ENCODE measurements at places on chromosomes 11 and 22. TPM values are rescaled to one million over a fixed set of nuclear protein-coding genes. Genes with fewer than 3 reads are reported as not detected.

BBOX1 gene
- not detected for total RNA-seq

GRM5 gene
- not detected for total RNA-seq

- no peak overlapping the region for H3K4me3 ChIP-seq
- H3K4me1 ChIP-seq, result no peaks in the 10 kb centered on the region
- no peak for DNase-seq
- H3K27me3 ChIP-seq, result peaks cover 40% of the 10 kb centered on the region
These were observed 415.4 kb downstream of the BRD1 start for GRCh38 chr22:49412236-49412635.

MFNG gene
- total RNA-seq, result 1.0 TPM

DNA sequence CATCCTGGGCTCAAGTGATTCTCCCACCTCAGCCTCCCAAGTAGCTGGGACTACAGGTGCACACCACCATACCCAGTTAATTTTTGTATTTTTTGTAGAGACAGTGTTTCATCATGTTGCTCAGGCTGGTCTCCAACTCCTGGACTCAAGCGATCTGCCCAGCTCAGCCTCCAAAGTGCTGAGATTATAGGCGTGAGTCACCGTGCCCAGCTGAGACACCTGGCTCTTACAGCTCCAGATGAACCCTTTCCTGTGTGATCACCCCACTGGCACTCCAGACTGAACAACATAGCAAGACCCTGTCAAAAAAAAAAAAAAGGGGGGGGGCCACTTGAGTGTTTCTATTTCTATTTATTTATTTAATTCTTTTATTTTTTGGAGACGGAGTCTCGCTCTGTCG lies 1.0 kb upstream of the ADSL start:
- peaks cover 48% of the 10 kb centered on the region for H3K4me1 ChIP-seq
- H3K4me3 ChIP-seq, result peak overlapping the region; percentile 89
- H3K36me3 ChIP-seq, result peaks cover 12% of the 10 kb centered on the region
- no peaks in the 10 kb centered on the region for H3K27me3 ChIP-seq
- peak overlapping the region; percentile 81 for H3K27ac ChIP-seq
- no peak for DNase-seq

NXPE1 gene
- total RNA-seq, result not detected

DNA sequence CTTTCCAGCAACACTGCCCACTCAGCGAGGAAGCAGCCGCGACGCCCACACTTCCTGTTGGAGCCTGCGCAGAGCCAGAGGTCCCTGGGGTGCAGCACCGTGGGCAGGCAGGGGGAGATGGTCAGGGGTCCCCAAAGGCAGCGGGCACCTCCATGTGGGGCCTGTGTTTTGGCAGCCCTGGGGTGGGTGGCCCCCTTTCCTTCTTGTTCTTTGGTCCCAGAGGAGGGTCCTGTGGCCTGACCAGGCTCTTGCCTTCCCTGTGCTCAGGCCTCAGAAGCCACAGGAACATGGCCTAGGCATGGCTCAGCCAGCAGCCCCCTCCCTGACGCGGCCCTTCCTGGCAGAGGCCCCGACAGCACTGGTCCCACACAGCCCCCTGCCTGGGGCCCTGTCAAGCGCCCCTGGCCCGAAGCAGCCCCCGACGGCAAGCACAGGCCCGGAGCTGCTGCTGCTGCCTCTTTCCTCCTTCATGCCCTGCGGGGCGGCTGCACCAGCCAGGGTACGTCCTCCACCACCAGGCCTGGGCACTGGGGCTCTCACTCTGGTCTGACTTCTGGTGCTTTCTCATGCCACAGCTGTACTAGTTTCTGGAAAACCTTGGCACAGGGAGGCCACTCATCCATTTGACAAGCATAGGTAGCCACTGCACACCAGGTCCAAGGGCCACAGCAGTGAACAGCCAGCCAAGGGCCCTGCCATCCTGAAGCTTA lies 47.1 kb downstream of the PISD start:
- DNase-seq, result no peak
- H3K4me1 ChIP-seq, result peaks cover 40% of the 10 kb centered on the region
- no peak overlapping the region for H3K4me3 ChIP-seq
- peaks cover 20% of the 10 kb centered on the region for H3K36me3 ChIP-seq

DNA sequence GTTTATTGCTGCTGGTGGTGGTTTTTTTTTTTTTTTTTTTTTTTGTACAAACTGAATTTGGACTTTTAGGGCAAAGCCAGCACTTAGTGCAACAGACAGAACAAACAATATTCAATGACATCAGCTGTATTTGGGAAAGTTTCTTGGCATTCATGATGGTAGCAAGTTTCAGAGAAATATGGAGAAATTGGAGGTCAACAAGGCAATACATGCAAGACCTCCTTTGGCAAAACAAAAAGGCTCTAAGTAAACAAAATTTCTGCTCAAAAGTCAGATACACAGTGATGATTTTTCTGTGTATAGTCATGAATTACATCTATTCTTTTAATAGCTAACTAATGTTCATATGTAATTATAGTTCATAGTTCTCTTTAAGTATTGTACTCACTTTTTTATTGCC lies 612.5 kb upstream of the LUZP2 start:
- H3K4me1 ChIP-seq, result no peaks in the 10 kb centered on the region
- H3K36me3 ChIP-seq, result no peaks in the 10 kb centered on the region
- DNase-seq, result no peak
- H3K4me3 ChIP-seq, result no peak overlapping the region
- H3K27ac ChIP-seq, result no peak overlapping the region

DNA sequence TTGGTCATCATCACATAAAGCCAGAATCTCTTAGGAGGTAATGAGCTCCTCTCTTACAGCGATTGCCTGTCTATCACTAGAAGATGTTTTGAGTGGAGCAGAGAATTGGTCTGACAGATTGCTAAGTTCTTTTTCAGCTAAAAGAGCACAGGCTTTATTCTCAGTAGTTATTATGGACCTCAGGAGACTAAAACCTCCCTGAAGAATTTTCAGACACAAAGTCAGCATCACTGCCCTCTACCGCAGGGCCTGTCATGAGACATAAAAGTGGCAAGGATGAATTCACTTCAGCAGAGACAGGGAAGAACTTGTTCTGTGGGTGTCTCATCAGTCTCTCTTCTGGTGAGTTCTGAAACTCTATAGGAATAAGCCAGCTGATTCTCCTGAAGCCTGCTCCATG lies at the start of gene OR51I2:
Gene OR51I2 (plus strand): TSS at position 301 of the 400 bp plus-strand sequence. CDS start 4,166 bp downstream, outside the sequence.
- DNase-seq, result no peak
- no peaks in the 10 kb centered on the region for H3K36me3 ChIP-seq
- H3K4me1 ChIP-seq, result no peaks in the 10 kb centered on the region
- no peak within 1 kb of the TSS for H3K4me3 ChIP-seq
- no peak within 1 kb of the TSS for H3K27ac ChIP-seq

DNA sequence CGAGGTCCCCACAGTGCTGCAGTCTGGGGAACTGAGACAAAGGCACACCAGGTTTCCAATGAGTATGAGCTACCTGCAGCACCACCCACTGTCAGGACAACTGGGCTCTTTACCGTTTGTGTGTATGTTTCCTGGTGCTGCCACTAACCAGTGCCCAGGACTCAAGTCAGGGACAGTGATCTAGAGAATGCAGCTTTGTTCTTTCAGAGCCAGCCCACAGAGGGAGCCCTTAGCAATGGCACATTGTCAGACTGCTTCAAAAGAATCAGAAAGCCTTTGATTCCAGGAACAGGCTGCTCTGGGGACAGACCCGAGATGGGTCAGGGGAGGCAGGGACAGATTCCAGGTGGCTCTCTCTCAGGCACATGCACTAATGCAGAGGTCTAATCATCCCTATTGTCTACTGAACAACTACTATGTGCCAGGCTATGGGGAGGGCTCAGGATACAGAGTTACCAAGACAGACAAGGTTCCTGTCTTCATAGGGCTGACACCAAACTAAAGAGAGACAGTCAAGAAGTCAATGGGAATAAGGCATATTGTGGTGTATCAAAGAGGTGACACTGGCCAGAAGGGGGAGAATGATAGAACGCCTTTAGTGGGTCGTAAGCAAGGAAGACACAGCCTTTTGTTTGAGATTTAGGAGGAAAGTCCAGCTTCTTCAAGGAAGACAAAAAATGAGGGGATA lies 103.7 kb downstream of the VPREB1 start:
- peak; percentile 45 for DNase-seq
- H3K27me3 ChIP-seq, result peaks cover 1% of the 10 kb centered on the region
- H3K4me1 ChIP-seq, result no peaks in the 10 kb centered on the region
- no peak overlapping the region for H3K27ac ChIP-seq
- no peaks in the 10 kb centered on the region for H3K36me3 ChIP-seq

Measured in HepG2 (cell line).